ENCODE measurements at places on chromosomes 13 and 19. TPM values are rescaled to one million over a fixed set of nuclear protein-coding genes. Genes with fewer than 3 reads are reported as not detected.

GRCh38 chr19:35317464-35318043 is 11.4 kb upstream of the CD22 start:
- H3K4me3 ChIP-seq = no peak overlapping the region
- DNase-seq = peak; percentile 39
- H3K27me3 ChIP-seq = no peaks in the 10 kb centered on the region
- peak overlapping the region; percentile 78 for H3K27ac ChIP-seq
- peaks cover 69% of the 10 kb centered on the region for H3K4me1 ChIP-seq

DNA sequence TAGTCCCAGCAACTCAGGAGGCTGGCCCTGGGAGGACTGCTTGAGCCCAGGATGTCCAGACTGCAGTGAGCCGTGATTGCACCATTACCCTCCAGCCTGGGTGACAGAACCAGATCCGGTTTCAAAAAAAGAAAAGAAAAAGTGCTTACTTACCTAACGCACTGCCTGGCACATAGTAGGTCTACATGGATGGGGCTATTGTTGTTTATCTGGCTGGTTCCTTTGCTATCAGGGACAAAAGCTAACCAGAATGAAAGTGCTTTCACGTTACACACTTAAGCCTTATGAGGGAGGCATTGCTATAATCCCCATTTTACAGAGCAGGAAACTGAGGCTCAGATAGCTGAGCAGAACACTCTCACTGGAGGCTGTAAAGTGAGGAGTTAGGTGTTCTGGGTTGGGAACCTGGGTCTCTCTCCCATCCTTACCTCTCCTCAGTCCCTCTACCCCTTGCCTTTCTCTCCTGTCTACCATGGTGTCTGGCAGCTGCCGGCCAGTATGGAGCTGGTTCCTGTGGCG is 2.8 kb downstream of the DNM2 start:
- DNase-seq = no peak
- H3K4me1 ChIP-seq = peaks cover 38% of the 10 kb centered on the region
- H3K27me3 ChIP-seq = no peaks in the 10 kb centered on the region
- H3K4me3 ChIP-seq = no peak overlapping the region
- H3K36me3 ChIP-seq = peaks cover 13% of the 10 kb centered on the region

- DNase-seq = peak; percentile 12
- no peaks in the 10 kb centered on the region for H3K4me1 ChIP-seq
- H3K36me3 ChIP-seq = no peaks in the 10 kb centered on the region
- H3K27me3 ChIP-seq = peaks cover 23% of the 10 kb centered on the region
These were observed at the start of gene TRPC4 for GRCh38 chr13:37869756-37870488. TSS of gene TRPC4 (minus strand) at chr13:37869772. CDS start at chr13:37783333, 86,439 bp downstream.

DNA sequence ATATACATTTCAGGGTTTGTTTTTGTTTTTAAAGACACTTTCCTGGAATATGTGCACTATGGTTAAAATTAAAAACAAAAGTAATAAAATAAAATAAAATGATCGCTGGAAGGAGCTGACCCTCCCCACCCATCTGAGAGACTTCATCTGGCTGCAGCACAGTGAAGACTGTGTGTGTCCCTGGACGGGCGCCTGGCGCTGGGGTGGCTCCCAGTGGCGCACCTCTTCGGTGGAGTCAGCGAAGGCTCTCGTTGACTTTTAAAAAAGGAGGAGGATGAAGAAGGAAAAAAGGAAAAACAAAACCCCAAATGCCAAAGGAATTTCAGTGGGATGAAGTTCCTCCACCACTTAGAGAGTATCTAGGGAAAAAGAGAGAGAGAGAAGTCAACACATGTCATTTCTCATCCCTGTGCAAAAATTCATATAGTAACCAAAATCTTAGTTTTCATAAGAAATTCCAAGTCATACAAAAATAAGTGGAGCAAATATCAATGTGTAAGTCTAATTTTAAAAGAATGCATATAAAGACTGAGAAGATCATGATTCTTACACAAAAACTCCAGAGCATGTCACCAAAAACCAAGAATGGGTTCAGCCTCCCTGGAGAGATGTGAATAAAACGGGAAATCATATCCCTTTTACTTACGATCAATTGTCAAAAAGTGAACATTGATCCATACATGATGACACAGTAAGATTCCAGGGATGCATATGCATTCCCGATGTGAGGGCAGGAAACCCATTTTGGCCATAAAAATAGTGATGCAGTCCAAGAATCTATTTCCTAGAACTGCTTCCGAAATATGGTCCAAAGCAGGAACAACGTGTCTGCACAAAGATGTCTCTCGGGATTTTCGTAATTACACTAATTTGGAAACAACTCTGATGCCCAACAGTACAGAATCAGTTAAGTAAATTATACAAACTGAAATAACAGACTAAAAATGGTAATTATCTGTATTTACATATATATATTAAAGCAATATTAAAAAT is 123.8 kb downstream of the STK24 start:
- H3K27ac ChIP-seq = no peak overlapping the region
- no peak for DNase-seq
- H3K4me3 ChIP-seq = no peak overlapping the region
- no peaks in the 10 kb centered on the region for H3K27me3 ChIP-seq
- peaks cover 23% of the 10 kb centered on the region for H3K4me1 ChIP-seq
- peaks cover 20% of the 10 kb centered on the region for H3K36me3 ChIP-seq

DNA sequence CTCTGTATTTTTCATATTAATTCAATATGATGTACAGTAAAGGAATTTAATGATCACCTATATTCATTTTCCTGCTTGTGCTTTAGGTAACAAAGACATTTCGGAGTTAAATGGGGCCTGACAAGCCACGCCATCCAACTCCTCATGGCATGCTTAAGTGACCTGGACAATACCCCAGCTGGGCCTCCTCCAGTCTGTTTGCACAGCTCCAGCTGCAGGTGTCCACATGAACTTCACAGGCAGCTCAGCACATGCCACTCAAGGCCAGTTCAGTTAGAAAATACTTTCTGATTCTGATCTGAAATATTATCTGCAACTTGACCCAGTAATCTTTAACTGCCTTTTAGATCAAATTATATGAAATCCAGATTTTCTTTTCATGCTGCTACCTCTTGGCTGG is 89.6 kb upstream of the SLC15A1 start:
- no peak overlapping the region for H3K4me3 ChIP-seq
- H3K27me3 ChIP-seq = no peaks in the 10 kb centered on the region
- H3K4me1 ChIP-seq = peaks cover 10% of the 10 kb centered on the region
- no peaks in the 10 kb centered on the region for H3K36me3 ChIP-seq

GRCh38 chr13:110448677-110449076 is 112.8 kb downstream of the RAB20 start:
- no peak overlapping the region for H3K4me3 ChIP-seq
- H3K27me3 ChIP-seq = peaks cover 63% of the 10 kb centered on the region
- H3K36me3 ChIP-seq = no peaks in the 10 kb centered on the region

- H3K36me3 ChIP-seq = peaks cover 71% of the 10 kb centered on the region
- H3K27me3 ChIP-seq = no peaks in the 10 kb centered on the region
- no peak for DNase-seq
These were observed 15.2 kb upstream of the UPF3A start for GRCh38 chr13:114266241-114266640.

- DNase-seq = no peak
- H3K4me3 ChIP-seq = no peak overlapping the region
- H3K27me3 ChIP-seq = no peaks in the 10 kb centered on the region
These were observed 33.2 kb upstream of the CEACAM8 start for GRCh38 chr19:42627916-42628315.

DNA sequence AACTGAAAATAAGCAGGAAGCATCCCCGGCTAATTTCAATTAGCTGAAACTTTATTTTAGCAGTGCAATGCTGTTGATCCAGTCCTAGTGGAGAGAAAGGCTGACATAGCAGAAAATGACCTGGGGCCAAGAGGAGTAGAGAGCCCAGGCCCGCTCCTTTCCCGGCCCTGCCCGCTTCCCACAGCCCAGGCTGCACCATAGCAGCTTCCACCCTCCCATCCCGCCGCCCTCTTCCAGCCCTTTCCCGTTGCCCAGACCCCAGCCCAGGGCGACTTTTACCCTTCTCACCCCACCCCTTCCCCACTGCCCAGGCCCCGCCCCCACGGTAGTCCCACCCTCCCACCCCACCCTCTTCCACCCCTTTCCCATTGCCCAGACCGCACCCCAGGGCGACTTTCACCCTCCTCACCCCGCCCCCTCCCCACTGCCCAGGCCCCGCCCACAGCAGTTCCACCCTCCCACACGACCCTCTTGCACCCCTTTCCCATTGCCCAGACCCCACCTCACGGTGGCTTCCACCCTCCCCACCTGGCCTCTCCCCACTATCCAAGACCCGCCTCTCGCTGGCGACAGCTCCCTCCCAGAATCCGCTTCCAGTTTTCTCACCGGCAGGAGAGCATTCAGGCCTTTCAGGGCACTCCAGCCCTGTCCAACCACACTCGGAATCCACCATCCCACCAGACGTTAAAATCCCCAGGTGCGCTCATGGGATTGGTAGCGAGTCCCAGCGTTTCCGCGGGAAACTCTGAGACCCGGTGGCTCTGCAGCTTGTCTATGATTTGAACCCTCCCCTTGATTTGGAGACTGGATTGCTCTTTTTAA is 8.3 kb downstream of the ZNF160 start:
- no peak for DNase-seq
- no peaks in the 10 kb centered on the region for H3K27me3 ChIP-seq
- H3K4me3 ChIP-seq = no peak overlapping the region
- H3K4me1 ChIP-seq = peaks cover 26% of the 10 kb centered on the region

DNA sequence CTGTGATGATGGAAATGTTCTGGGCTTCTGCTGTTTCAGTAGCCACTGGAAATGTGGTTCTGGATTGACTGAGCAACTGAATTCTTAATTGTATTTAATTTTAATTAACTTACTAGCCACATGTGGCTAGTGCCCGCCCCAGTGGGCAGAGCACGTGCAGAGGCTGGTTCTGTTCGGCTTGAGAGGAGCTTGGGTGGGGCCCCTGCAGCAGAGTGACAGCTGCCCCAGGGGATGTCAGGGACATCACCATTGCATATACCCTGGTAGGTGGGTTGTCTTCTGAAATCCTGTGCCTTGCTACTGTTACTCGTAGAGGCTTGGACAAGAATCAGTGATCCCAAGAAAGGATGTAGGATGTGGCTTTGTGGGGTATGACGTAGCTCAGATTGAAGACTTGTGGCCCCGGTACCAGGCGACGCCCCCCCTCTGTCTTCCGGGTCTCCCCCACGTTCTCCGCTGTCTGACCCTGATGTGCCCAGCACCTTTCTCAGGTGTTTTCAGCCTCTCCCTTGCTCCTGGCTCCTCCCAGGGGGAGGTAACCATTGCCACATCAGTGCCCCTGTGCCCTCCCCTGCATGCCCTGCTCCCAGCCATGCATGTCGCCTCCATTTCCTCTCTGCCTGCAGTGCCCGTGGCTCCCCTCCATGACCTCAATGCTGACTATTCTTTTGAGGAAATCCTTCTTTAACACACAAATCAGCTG is 102.6 kb upstream of the RNF113B start:
- H3K27me3 ChIP-seq = no peaks in the 10 kb centered on the region
- no peak overlapping the region for H3K27ac ChIP-seq
- DNase-seq = no peak

DNA sequence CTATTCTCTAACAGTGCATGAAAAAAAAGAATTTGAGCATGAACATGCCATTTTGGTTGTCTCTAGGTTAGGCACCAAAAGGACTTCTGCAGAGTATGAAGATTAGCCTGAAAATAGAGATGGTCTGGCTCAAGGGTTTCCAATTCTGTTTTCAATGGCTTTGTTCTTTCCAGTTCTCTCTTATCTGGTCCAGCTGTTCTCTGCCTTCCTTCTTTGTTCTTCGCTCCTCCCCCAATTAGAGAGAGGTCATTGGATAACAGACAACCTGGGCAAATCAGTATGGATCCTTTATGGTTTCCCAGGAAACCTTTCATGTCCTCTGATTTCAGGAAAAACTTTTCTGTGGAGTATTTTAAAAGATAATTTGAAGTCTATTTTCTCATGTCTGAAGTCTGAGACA is 623.4 kb downstream of the PCDH17 start:
- no peaks in the 10 kb centered on the region for H3K4me1 ChIP-seq
- H3K27ac ChIP-seq = no peak overlapping the region
- no peaks in the 10 kb centered on the region for H3K27me3 ChIP-seq
- no peaks in the 10 kb centered on the region for H3K36me3 ChIP-seq

- no peaks in the 10 kb centered on the region for H3K27me3 ChIP-seq
- H3K36me3 ChIP-seq = peaks cover 8% of the 10 kb centered on the region
- peak overlapping the region; percentile 50 for H3K27ac ChIP-seq
These were observed 126.8 kb upstream of the RNF113B start for GRCh38 chr13:98303858-98304257.

- H3K27ac ChIP-seq = no peak overlapping the region
- no peak overlapping the region for H3K4me3 ChIP-seq
- H3K4me1 ChIP-seq = peaks cover 46% of the 10 kb centered on the region
These were observed 25.1 kb downstream of the TMEM161A start for GRCh38 chr19:19113040-19113626.

GRCh38 chr13:47548294-47548840 is 452.7 kb downstream of the SUCLA2 start:
- H3K4me3 ChIP-seq = no peak overlapping the region
- no peaks in the 10 kb centered on the region for H3K4me1 ChIP-seq
- H3K36me3 ChIP-seq = no peaks in the 10 kb centered on the region
- H3K27ac ChIP-seq = no peak overlapping the region
- H3K27me3 ChIP-seq = no peaks in the 10 kb centered on the region

GRCh38 chr19:16225279-16226183 is 27.8 kb downstream of the AP1M1 start:
- peaks cover 22% of the 10 kb centered on the region for H3K36me3 ChIP-seq
- no peak overlapping the region for H3K4me3 ChIP-seq
- no peaks in the 10 kb centered on the region for H3K4me1 ChIP-seq
- no peak overlapping the region for H3K27ac ChIP-seq

- H3K36me3 ChIP-seq = no peaks in the 10 kb centered on the region
- H3K4me3 ChIP-seq = no peak overlapping the region
- no peak for DNase-seq
- no peak overlapping the region for H3K27ac ChIP-seq
- H3K27me3 ChIP-seq = no peaks in the 10 kb centered on the region
These were observed 57.2 kb upstream of the KLF12 start for GRCh38 chr13:74191410-74191809.

GRCh38 chr13:107553838-107554237 is 661.5 kb downstream of the LIG4 start:
- H3K27me3 ChIP-seq = no peaks in the 10 kb centered on the region
- H3K4me3 ChIP-seq = no peak overlapping the region
- DNase-seq = no peak
- no peaks in the 10 kb centered on the region for H3K36me3 ChIP-seq
- H3K27ac ChIP-seq = no peak overlapping the region

GRCh38 chr13:24777171-24777570 is 13.2 kb downstream of the RNF17 start:
- no peak overlapping the region for H3K27ac ChIP-seq
- no peaks in the 10 kb centered on the region for H3K4me1 ChIP-seq
- DNase-seq = no peak
- H3K4me3 ChIP-seq = no peak overlapping the region
- no peaks in the 10 kb centered on the region for H3K36me3 ChIP-seq
- no peaks in the 10 kb centered on the region for H3K27me3 ChIP-seq

- H3K4me1 ChIP-seq = no peaks in the 10 kb centered on the region
- DNase-seq = no peak
- no peak overlapping the region for H3K27ac ChIP-seq
- no peaks in the 10 kb centered on the region for H3K36me3 ChIP-seq
These were observed 560.2 kb downstream of the PCDH17 start for GRCh38 chr13:58191754-58192153.

- H3K36me3 ChIP-seq = no peaks in the 10 kb centered on the region
- peaks cover 19% of the 10 kb centered on the region for H3K4me1 ChIP-seq
- no peaks in the 10 kb centered on the region for H3K27me3 ChIP-seq
- H3K27ac ChIP-seq = peak overlapping the region; percentile 60
These were observed 18.5 kb downstream of the CYP2A6 start for GRCh38 chr19:40831502-40832430.

TNFSF9 gene
- 1.0 TPM for total RNA-seq

PPP6R1 gene
- 25.8 TPM for total RNA-seq

AZU1 gene
- not detected for total RNA-seq

SLC8A2 gene
- 0.02 TPM for total RNA-seq

RNF225 gene
- not detected for total RNA-seq

RAB8A gene
- total RNA-seq = 44.8 TPM

SYNE4 gene
- total RNA-seq = 23.0 TPM

BEST2 gene
- not detected for total RNA-seq

KLK1 gene
- not detected for total RNA-seq

All from HepG2 (cell line).